ENCODE measurements at places on chromosomes 4 and X.

DNA sequence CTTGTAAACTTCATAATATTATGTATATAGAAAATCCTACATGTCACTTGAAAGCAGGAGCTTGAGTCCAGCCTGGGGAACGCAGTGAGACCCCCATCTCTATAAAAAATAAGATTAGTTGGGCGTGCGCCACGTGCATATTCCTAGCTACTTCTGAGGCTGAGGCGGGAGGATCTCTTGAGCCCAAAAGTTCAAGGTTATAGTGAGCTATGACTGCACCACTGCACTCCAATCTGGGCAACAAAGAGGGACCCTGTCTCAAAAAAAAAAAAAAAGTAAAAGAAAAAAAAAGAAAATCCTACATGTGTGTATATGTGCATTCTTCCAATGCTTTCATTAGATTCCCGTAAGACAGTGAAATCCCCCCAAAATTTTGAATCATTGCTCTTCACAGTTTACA, 1.7 kb downstream of the SEC31A start:
- DNase-seq = no peak

- no peak for DNase-seq
Measured at GRCh38 chr4:9891056-9891455, 109.6 kb downstream of the DRD5 start.

DNA sequence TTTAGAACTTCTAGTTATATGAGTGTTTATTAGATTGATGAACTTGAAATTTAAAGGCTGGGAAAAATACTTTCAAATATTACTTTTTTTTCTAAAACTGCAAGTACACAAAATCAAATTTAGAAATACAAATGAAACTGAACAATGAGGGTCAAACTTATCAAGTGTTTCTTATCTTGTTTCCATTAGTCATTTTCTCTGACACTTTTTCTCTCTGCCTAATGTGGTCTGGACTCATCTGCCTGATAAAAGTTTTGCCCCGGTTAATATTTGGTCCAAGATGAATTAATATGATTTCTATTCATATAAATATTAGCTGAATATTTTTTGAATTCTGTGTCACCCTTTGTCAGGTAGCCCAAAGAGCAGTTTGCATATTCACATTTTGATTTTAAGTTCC, 8.7 kb upstream of the HPGDS start:
- DNase-seq = no peak

- no peak for DNase-seq
Measured at GRCh38 chrX:97401586-97402136, 518.0 kb downstream of the RPA4 start.

- DNase-seq = no peak
Measured at GRCh38 chrX:13906093-13906492, 89.2 kb upstream of the GPM6B start.

DNA sequence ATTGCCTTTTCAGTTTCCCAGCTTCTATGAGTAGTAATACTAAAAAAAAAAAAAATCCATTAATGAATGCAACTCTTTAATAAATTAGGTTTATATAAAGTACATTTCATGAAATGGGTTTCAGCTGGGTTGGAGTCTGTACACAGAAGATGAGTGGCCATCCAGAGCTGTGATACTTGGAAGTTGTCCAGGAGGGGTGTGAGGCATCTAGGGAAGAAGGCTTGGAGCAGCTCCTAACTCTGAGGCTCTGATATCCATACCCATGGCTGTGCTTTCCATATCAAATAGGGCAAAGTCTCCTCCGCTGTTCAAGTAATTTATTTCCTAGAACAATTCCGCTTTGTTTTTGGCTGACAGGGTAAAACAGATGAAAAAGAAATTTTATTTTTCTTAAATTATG, 423.3 kb upstream of the TENM3 start:
- DNase-seq = no peak

DNA sequence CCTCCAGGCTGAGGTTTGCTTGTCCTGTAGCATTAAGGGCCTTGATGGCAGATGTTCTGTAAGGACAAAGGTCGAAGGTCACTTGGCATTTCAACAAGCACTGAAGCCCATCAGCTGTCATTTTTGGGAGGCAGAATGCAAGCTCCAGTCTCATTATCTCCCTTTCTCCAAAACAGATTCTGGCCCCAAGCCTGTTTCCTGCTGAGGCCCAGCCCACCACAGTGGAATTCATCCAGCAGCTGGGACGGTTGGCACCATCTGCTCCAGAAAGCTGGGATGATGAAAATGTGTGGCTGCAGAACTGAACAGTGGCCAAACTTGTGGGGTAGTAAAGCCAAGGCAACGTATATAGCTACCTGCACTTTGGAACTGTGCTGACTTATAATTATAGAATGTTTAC, 17.7 kb upstream of the PPEF2 start:
- DNase-seq = no peak

GRCh38 chr4:97762115-97762512, 381.2 kb downstream of the STPG2 start:
- DNase-seq = no peak

GRCh38 chrX:134875671-134876070, 115.1 kb upstream of the SMIM10 start:
- no peak for DNase-seq

GRCh38 chr4:138233313-138234034, 8.7 kb downstream of the SLC7A11 start:
- DNase-seq = no peak

DNA sequence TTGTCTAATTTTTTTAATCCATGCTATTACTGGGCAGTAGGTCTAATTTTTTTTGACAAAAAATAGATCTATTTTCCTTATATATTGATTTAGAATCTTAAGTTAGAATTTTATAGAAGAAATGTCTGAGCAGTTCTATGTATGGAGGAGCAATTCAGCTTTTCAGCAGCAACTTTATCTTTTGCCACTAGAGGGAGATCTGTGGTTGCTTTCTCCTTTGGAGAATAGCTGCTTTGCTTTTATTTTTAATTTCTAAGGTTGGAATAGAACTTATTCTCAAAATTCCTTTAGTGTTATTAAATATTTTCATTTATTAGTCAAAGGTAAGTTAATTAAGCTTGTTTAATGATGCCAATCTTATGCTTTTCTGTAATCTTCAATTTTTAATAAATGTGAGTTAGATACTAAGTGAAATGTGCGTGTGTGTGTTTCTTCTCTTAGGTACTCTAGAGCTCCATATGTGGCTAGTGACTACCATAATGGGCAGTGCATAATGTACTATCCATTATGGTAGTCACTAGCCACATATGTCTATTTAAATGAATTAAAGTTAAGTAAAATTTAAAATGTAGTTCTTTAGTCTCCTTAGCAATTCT, 29.3 kb downstream of the FAM199X start:
- DNase-seq = no peak
